ENCODE measurements at places on chromosomes 11 and 22. TPM values are rescaled to one million over a fixed set of nuclear protein-coding genes. Genes with fewer than 3 reads are reported as not detected.

Gene EPS8L2
- 114 TPM for total RNA-seq

Gene FXYD2
- 16.3 TPM for total RNA-seq

Gene NLRP10
- total RNA-seq = not detected

Gene SCUBE1
- total RNA-seq = 0.09 TPM

Gene SYCE3
- not detected for total RNA-seq

Gene OR8G1
- not detected for total RNA-seq

Gene TMEM151A
- total RNA-seq = 3.6 TPM

Gene PLEKHA7
- total RNA-seq = 46.8 TPM

Gene TSSK2
- not detected for total RNA-seq

Gene LRRC32
- 0.17 TPM for total RNA-seq

Gene GDPD4
- not detected for total RNA-seq

All from A549 treated with Hydrocortisone at 1 μM for 4 hours (cell line).